ENCODE measurements at places on chromosomes 12 and 14.

DNA sequence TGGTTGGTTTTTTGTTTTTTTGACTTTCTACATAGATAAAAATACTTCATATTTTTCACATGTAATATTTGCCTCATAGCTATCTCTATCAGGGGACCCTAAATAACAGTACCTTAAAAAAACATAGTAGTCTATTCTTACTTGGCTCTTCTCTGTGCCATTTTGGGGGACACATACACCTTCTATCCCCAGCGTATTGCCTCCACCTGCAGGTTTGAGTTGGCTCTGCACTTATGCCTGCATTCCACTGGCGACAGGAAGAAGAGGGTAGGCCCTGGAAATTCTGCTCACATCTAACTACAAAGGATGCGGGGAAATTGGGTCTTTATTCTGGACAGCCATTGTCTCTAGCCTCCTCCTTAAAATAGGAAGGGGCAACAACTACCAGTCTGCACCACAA, 13.8 kb upstream of the IFI27L2 start:
- no peak for DNase-seq

- no peak for DNase-seq
These were observed 8.6 kb upstream of the ADSS1 start for GRCh38 chr14:104715416-104715815.

DNA sequence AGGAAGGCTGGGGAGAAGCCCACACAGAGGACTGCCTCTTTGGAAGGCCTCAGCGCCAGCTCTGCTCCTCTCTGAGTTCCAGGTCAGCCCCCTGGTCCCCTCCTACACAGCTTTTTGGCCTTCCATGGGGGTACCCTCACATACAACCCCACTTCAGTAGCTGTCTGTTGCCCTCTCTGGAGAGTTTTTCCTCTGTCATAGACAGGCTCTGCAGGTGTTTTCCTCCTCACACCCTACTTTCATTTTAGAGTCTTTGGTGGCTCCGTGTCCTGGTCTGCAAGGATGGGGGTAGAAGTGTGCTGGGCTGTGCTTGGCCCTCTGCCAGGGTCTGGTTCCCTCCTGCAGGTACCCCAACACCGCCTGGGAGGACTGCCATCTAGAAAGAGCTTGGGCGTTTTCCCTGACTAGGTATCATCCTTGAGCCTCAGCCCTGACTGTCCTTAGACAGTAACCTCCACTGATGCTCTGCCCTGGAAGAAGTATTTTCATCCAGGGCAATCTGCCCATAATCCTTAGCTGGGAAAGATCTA, 15.1 kb downstream of the ZDHHC22 start:
- no peak for DNase-seq

DNA sequence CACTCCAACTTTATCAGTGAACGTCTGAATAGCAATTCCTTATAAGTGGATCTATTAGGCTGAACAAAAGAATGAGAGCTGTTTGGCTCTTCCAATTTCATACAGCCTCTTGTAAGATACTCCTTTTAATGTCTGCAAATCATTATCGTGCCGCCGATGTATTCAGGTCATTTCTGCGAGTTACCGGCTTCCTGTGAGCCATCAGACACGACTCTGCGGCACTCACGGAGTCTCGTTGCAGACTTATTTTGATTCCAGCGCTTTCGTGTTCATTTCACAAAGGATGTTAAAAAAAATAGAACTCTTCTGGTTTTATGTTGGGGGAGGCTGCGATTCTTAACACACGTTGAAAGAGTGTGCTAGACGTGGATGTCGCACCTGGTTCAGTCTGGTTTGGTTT, 106.6 kb downstream of the GLT1D1 start:
- no peak for DNase-seq

DNA sequence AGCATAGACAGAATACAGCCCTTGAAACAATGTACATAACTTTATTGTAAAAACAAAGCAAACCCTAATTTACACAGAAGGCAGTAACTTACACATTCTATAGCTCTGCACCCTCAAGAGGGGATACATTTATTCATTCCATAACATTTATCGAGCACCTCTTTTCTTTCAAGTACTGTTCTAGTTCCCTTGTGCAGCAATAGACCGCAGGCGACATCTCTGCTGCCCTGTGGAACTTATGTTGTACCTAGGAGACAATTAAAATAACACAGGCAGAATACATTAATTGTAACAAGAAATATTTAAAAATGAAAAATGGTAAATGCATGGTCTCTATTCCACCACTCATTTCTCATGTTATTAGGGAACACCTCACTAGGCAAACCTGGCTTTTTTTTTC, 1.4 kb upstream of the ARHGDIB start:
- no peak for DNase-seq
